Activated gamma-delta T cell treated with Interleukin-2 at 50 U/mL for 16 hours (primary cell): ENCODE measurements at places on chromosomes 1 and 21.

DNA sequence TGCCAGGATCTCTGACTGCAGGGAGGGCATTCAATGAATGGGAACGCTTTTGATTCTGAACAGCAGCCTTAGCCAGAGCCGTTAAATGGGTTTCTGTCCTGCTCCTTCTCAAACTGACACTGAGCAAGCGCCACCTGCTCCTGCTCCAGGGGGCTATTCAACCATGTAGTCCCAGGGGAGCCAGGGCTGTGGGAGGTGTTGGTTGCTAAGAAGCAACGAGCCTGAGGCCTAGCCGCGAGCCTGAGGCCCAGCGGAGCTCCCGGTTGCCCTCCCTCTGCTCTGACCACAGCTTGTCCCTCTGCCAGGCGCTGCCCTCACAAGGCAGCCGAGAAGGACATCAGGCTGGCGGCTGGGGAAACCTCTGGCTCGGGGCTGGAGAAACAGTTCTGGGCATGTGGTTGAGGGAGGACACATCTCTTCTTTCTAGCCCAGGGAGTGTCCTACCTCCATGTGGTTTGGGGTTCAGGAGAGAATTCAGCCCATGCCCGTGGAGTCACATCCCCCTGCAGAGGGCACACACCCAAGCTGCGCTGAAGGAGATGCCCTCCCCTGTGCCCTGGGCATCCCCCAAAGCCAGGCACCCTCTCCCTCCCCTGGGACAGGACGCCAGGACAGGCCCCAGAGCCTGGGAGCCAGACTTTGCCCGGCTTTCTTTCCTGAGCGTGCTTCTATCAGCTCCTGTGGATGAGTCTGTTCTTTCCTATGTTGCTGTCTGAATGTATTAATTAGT, 18.0 kb downstream of the PCP4 start:
- DNase-seq, result no peak

- DNase-seq, result no peak
These were observed 93.8 kb downstream of the CHD1L start for GRCh38 chr1:147336291-147336690.

DNA sequence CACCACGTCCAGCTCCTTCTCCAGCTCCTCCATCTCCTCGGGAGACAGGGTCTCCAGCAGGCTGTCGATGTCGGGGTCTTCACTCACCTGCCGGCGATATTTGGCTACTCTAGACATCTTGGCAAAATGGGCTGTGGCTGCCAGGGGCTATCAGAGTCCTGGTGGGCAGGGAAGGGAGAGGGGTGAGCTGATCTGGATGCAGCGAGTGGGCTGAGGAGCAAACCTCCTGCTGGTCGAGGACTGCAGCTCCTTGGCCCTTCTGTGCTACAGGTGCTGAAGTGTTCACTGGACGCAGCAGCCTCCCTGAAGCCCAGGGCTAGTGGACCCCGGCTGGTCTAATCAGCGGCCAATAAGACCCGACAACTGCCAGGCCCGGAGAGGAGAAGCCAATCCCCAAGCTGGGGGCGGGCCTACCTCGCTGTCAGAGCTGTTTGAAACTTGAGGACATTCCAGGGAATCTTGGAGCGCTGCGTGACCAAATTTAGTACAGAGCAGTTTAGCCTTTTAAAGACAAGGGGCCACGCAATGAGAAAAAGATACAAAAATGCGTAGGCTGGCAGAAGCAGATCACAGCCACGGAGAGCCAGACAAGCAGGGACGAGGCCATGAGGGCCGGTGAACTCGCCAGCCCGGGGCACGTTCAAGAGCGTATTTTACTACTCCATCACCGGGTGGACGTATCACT, at the start of gene LMOD1:
Gene LMOD1, minus strand, starts transcription at position 325 of the 685 bp plus-strand sequence. Its CDS starts 208 bp downstream, at position 117.
- DNase-seq, result no peak

DNA sequence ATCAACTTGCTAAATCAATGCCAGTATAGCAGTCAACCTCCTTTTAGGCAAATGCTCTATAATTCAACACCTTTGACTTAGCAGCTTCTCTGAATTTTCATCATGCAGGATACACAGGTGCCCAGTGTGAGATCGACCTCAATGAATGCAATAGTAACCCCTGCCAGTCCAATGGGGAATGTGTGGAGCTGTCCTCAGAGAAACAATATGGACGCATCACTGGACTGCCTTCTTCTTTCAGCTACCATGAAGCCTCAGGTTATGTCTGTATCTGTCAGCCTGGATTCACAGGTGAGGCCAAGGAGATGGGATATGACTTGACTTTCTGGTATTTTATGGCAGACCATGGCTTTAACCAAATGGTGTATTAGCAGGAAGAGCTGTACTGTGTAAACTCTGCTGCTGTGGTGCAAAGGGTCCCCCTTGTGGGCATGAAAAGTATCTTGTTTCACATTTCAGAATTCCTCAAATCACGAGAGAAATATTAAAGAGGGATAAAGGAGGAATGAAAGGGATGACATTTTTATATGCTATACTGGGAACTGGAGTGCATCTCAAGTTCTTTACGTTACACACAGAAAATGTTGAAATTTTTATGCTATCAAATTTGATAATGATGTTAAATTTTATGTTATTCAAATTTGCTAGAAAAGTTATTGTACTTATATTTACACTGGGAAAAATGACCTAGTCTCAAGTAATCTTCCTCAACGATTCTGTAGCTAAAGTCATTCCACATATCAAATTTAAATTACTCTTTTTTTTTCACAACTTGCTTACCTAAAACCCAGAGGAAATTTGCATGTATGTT, 88.9 kb downstream of the CRB1 start:
- DNase-seq, result no peak

DNA sequence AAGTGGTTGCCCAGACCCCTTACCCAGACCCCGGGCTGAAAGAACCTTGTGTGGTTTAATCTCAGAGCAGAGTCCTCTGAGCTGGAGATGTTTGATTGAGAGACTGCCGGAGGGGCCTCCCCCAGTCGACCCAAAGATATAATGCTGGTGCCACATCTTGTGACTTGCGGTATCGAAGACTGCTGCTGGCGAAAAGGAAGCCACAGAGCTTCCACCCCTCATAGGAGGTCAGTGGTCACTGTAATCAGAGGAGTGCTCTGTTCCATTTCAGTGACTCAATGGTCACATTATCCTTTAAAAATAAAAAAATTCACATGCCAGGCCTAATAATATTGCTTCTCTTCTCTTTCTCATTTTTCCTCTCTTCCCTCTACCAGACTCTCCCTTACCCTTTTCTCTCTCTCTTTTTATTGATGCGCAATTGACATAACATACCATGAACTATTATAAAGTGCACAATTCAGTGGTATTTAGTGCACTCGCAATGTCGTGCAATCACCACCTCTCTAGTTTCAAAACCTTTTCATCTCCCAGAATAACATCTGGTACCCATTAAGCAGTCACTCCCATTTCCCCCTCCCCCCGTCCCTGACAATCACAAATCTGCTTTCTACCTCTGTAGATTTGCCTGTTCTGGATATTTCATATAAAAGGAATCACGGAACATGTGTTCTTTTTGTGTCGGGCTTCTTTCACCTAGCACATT, 52.6 kb upstream of the LYST start:
- no peak for DNase-seq

GRCh38 chr1:184210862-184211261, 159.3 kb downstream of the TSEN15 start:
- no peak for DNase-seq

DNA sequence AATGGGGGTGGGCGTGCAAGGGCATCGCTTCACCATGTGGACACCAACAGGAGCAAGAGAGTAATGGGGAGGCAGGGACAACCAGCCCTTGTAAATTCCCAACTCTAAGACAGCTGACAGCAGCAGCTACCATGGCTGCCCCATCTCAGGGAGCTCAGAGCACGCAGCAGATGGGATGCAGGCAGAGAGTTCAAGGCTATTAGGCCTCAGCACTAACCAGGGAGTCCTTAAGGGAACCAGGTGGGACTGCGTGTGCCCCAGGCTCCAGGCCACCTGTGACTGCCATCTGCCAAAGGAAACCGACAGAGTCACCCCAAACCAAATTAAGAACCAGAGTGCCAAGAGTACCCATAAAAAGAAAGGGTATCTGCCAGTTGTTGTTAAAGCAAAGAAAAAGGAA, 33.7 kb upstream of the PRDM2 start:
- no peak for DNase-seq

GRCh38 chr1:212106286-212106792, 70.8 kb downstream of the DTL start:
- DNase-seq, result no peak

- no peak for DNase-seq
These were observed 51.5 kb upstream of the SCYL3 start for GRCh38 chr1:169945181-169945580.

DNA sequence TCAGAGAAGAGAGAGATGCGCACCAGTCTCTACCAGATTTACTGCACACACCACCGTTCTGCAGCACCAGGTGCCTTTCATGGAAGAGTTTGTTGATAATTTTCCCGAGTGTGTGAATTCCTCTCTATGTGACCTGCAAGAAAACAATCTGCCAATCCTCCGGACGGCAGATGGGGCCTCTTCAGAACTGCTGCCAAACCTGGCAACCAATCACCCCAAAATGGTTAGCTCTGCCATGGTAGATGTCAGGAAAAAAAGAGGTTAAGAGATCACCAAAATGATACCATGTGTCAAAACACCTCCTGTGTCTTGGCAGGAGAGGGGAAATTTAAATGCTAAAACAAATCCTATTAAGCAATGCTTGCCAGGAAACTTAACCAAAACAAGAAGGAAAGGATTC, 96.5 kb downstream of the DAB1 start:
- DNase-seq, result no peak

DNA sequence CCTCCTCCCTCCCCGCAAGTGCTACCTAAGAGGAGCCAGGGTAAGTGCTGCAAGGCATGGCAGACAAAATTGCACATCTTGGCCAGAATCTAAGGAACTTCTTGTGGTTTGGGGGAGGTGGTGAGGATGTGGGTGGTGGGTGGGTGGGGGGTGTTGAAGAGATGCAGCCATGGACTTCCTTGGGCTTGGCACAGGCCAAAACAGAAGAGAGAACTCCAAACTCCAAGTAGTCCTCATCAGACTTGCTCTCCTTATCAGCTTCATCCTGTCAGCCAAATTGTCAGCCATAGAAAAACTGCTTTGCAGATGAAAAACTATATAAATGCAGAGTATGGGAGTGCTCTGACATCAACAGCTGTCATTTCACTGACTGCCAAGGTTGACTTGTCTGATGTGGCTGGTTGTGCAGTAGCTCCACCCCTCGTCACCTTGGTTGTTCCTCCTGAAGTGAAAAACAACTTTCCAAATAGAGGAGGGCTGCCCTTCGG, 7.1 kb downstream of the AMIGO1 start:
- peak; percentile 51 for DNase-seq

- no peak for DNase-seq
These were observed 47.6 kb downstream of the RPL5 start for GRCh38 chr1:92879316-92879968.

GRCh38 chr1:167369175-167369574, 148.5 kb downstream of the POU2F1 start:
- no peak for DNase-seq

DNA sequence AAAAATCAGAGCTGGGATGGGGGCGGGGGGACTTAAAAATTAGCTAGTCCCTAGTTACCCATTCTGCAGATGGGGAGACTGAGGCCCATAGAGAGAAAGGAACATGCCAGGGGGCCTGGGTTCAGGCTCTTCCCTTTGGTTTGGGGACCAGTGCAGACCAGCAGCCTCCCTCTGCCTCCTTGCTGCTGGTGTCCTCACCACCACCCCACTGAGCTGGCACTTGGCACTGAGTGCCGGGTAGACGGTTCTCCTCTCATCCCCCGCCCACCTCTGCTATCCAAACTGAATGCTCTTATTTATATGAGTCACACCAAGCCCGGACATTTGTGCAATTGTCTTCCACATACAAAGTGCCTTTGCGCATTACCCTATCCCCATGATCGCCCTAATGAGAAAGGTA, 39.2 kb downstream of the CAMK2N1 start:
- no peak for DNase-seq

DNA sequence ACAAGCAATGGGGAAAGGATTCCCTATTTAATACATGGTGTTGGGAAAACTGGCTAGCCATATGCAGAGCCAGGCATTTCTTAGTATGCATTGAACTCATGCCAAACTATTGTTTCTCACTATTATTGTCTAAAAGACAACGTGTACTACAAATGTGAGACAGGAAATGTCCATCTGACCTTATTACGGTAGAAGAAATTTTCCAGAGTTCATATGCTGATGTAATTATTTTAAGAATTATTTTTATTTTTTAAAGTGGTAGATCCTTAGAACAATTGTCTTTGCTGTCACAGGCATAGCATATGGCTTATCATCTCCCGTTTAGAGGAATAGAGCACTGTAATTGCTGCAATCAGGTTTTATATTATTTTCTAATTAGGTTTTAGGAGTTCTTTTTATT, 75.2 kb upstream of the S1PR1 start:
- DNase-seq, result no peak

DNA sequence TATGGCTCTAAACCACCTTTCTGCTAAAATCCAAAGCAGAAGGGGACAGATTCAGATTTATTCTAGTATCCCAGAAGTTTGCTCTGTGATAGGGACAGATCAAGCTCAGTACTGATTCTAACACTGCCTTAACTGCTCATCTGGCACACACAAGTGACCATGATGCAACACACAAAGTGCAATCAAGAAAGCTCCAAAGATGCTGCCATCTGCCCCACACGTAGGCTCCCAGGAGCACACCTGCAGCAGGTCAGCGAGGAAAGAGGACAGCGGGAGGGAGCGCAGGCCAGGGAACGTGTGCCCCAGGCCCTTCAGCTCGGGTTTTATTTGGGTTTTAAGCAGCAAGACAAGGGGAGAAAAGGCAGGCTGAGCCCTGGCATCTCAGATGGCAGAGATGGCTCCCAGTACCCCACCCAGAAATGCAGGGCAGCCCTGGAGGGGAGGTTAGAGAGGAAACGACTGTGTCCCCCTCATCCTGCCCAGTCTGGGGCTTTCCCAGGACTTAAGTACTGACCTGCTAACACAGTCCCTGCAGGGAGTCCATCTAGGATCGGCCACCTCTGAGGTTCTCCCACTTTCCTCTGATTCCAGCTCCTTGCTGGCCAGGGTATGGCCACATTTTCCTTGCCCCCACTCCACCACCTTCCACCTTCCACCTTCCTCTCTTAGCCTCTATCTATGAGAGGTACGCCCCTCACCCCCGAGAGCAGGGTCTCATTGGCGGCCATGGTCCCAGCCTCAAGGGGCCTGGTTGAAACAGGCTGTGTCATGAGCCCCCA, 1.2 kb downstream of the TRIM11 start:
- DNase-seq, result no peak

GRCh38 chr21:18950045-18950740, 546.6 kb upstream of the TMPRSS15 start:
- DNase-seq, result no peak

DNA sequence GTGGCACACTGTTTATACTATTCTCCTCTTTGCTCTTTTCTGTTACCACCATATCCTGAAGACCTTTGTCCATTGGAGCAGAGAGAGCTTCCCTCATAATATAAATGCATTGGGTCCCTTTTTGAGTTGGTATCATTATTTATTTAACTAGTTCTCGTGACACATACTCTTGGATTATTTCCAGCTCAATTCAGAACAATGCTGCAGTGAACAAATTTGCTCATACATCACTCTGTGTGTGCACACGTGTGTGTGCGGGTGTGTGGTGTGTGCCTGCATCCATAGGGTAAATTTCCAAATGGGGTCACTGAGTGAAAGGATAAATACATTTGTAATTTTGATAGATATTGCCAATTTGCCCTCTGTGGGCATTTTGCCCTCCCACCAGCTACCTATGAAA, 5.8 kb downstream of the PLA2G2A start:
- no peak for DNase-seq
